Lower lobe of right lung (tissue), 2 donors: ENCODE measurements at places on chromosomes 1 and 21. TPM values are rescaled to one million over a fixed set of nuclear protein-coding genes. Genes with fewer than 3 reads are reported as not detected.

CR1L gene
- total RNA-seq, result 1.3 TPM

LIN28A gene
- not detected for total RNA-seq

OSCP1 gene
- total RNA-seq, result 17.1 TPM

INSRR gene
- total RNA-seq, result not detected

FOXD2 gene
- total RNA-seq, result 0.44 TPM

MOB3C gene
- 30.2 TPM for total RNA-seq

- no peaks in the 10 kb centered on the region for H3K4me1 ChIP-seq
- H3K4me3 ChIP-seq, result no peak overlapping the region
- no peak for DNase-seq
- H3K36me3 ChIP-seq, result no peaks in the 10 kb centered on the region
- no peaks in the 10 kb centered on the region for H3K27me3 ChIP-seq
Measured at GRCh38 chr1:86640161-86640670, 64.2 kb upstream of the SH3GLB1 start.

- H3K4me1 ChIP-seq, result no peaks in the 10 kb centered on the region
- no peak overlapping the region for H3K27ac ChIP-seq
- no peaks in the 10 kb centered on the region for H3K36me3 ChIP-seq
Measured at GRCh38 chr1:64114012-64114525, 89.4 kb upstream of the UBE2U start.

- no peak overlapping the region for H3K27ac ChIP-seq
- H3K36me3 ChIP-seq, result no peaks in the 10 kb centered on the region
- peaks cover 12% of the 10 kb centered on the region for H3K4me1 ChIP-seq
Measured at GRCh38 chr1:162690672-162691434, 58.6 kb downstream of the DDR2 start.

DNA sequence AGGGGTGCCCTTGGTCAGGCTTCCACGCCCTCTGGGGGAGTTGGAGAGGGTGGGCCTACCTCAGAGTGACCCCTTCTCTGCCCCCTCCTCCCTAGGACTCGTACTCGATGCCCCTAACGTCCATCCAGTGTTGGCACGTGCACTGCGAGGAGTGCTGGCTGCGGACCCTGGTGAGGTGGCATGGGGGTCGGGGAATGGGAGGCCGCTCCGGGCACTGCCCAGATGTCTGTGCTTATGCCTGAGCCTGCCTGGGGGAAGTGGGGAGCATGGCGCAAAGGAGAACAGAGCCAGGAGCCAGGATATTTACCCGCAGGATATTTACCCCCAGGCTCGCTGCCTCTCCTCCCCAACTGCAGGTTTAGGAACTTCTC, 24.5 kb downstream of the TMEM53 start:
- H3K27me3 ChIP-seq, result no peaks in the 10 kb centered on the region
- H3K36me3 ChIP-seq, result peaks cover 90% of the 10 kb centered on the region
- no peaks in the 10 kb centered on the region for H3K4me1 ChIP-seq
- no peak overlapping the region for H3K27ac ChIP-seq
- no peak overlapping the region for H3K4me3 ChIP-seq

GRCh38 chr1:49424782-49425181, 599.0 kb downstream of the AGBL4 start:
- no peak overlapping the region for H3K4me3 ChIP-seq
- H3K27ac ChIP-seq, result no peak overlapping the region

GRCh38 chr1:43699281-43699680, 8.1 kb upstream of the ST3GAL3 start:
- H3K27me3 ChIP-seq, result no peaks in the 10 kb centered on the region
- no peaks in the 10 kb centered on the region for H3K4me1 ChIP-seq
- H3K27ac ChIP-seq, result no peak overlapping the region
- no peak for DNase-seq

DNA sequence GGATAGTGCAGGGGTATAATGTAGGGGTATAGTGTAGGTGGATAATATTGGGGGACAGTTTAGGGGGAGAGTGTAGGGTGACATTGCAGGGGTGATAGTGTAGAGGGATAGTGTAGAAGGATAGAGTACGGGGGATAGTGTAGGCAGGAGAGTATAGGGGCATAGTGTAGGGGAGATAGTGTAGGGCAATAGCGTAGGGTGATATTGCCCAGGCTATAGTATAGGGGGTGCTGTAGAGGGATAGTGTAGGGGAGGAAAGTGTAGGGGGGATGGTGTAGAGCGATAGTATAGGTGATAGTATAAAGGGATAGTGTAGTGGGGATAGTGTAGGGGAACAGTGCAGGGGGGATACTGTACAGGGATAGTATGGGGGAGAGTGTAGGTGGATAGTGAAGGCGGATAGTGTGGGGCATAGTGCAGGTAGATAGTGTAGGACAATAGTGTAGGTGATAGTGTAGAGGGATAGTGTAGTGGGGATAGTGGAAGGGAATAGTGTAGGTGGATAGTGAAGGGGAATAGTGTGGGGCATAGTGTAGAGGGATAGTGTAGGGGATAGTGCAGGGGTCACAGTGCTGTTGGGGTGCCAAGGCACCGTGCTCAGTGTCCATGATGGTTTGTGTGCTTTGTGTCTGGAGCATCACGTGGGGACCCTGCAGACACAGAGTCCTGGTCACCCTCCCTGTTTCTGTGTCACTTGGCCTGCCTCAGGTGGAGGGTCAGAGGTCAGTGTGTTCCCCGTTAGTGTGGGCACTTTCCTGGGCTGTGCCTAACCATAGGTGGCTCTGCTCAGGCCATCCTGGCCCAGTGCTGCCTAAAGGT, 10.5 kb upstream of the ARF1 start:
- H3K27ac ChIP-seq, result no peak overlapping the region
- no peak overlapping the region for H3K4me3 ChIP-seq
- H3K27me3 ChIP-seq, result peaks cover 5% of the 10 kb centered on the region
- peak; percentile 41 for DNase-seq

GRCh38 chr1:3158347-3158746, 89.3 kb downstream of the PRDM16 start:
- no peak overlapping the region for H3K27ac ChIP-seq
- no peak overlapping the region for H3K4me3 ChIP-seq
- no peaks in the 10 kb centered on the region for H3K4me1 ChIP-seq
- H3K36me3 ChIP-seq, result no peaks in the 10 kb centered on the region
- DNase-seq, result no peak

GRCh38 chr1:93763704-93764365, 82.2 kb upstream of the BCAR3 start:
- H3K27ac ChIP-seq, result no peak overlapping the region
- no peak overlapping the region for H3K4me3 ChIP-seq
- no peaks in the 10 kb centered on the region for H3K36me3 ChIP-seq
- no peaks in the 10 kb centered on the region for H3K27me3 ChIP-seq
- peaks cover 15% of the 10 kb centered on the region for H3K4me1 ChIP-seq
- no peak for DNase-seq

DNA sequence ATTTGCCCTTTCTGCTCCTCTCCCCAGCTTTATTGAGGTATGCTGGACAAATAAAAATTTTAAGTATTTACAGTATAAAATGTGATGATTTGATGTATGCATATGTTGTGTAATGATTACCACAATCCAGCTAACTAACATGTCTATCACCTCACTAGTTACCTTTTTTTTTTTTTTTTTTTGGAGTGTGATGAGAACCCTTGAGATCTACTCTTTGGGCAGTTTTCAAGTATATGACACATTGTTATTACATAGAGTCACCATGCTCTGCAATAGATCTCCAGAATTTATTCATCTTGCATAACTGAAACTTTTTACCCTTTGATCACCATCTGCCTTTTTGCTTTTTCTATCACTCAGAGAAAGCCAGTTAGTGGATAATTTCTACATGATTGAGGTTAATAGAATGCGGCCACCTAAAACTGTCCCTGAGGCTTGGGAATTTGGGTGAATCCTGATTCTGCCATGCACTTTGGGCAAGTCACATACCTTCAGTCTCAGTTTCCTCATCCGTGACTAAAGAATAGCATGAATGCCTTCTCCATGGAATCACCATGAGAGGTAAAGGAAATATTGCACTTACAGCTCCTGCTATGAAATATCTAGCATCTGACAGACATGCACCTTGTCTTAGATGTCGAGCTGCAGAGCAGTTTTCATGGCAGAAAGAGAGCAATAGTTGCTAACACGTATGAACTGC, 295.2 kb downstream of the DISC1 start:
- H3K27me3 ChIP-seq, result no peaks in the 10 kb centered on the region
- H3K4me3 ChIP-seq, result no peak overlapping the region
- H3K27ac ChIP-seq, result no peak overlapping the region
- H3K4me1 ChIP-seq, result peaks cover 7% of the 10 kb centered on the region
- H3K36me3 ChIP-seq, result no peaks in the 10 kb centered on the region

- H3K4me3 ChIP-seq, result no peak overlapping the region
- no peak overlapping the region for H3K27ac ChIP-seq
- no peak for DNase-seq
- no peaks in the 10 kb centered on the region for H3K27me3 ChIP-seq
- no peaks in the 10 kb centered on the region for H3K4me1 ChIP-seq
Measured at GRCh38 chr1:168585191-168585590, 8.8 kb downstream of the XCL1 start.

DNA sequence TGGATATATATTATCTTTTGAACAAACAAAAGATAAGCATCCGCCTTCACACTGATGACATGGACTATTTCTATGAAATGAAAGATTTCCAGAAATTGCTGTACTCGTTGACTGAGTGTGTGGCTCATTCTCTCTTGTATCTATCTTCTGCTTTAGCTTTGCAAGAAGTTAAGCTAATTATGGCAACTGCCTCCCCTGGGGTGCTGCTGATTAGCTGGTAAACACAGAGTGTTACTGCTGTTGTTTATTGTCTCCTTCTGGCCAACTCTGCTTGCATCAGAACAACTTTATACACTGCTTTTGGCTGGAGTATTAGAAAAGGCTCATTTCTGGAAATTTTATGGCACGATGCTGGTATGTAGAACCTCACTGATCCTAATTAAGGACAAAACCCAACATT, 95.6 kb upstream of the SNX7 start:
- H3K36me3 ChIP-seq, result no peaks in the 10 kb centered on the region
- no peak overlapping the region for H3K27ac ChIP-seq
- no peak overlapping the region for H3K4me3 ChIP-seq
- no peaks in the 10 kb centered on the region for H3K27me3 ChIP-seq
- no peaks in the 10 kb centered on the region for H3K4me1 ChIP-seq
- no peak for DNase-seq

DNA sequence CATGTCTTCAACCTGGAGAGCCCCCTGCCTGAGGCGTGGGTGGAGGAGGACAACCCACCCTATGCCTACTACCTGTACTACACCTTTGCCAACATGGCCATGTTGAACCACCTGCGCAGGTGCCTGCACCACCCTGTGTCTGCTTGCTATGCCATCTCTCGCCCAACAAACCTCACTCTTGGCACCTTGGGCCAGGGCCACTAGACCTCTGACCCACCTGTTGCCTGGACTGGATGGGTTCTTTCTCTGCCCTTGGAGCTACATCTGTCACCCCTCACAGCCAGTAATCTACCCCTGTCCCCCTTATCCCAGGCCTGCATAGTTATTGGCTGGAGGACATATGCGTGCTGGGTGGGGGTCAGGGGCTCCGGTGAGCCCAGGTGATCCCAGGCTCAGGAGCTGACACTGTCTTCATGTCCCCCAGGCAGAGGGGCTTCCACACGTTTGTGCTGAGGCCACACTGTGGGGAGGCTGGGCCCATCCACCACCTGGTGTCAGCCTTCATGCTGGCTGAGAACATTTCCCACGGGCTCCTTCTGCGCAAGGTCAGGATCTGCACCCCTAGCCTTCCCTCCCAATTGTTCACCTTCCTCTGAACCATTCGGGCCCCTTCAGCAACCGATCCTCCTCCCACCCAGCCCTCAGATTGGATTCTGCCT, 9.9 kb downstream of the AMPD2 start:
- peaks cover 51% of the 10 kb centered on the region for H3K36me3 ChIP-seq
- peaks cover 7% of the 10 kb centered on the region for H3K4me1 ChIP-seq
- DNase-seq, result no peak

DNA sequence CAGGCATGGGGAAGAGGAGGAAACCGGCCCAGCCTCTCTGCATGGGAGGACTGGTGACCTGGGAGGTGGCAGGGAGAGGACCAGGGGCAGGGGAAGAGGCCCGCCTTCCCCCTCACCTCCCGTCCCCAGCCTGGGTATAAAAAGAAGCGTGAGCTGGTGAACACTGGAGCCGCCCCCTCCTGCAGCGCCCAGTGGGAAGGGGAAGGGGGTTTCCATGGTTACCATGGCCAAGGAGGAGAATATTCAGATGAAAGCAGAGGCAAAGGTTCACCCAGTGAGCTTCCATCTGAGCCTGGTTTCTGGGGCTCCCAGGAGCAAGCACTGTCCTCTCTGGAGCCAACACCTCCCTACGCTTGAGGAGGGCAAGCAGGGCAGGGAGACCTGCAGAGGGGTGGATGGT, 54.9 kb downstream of the ACOT7 start:
- DNase-seq, result no peak
- no peak overlapping the region for H3K27ac ChIP-seq
- H3K27me3 ChIP-seq, result no peaks in the 10 kb centered on the region
- no peaks in the 10 kb centered on the region for H3K4me1 ChIP-seq
- no peak overlapping the region for H3K4me3 ChIP-seq

DNA sequence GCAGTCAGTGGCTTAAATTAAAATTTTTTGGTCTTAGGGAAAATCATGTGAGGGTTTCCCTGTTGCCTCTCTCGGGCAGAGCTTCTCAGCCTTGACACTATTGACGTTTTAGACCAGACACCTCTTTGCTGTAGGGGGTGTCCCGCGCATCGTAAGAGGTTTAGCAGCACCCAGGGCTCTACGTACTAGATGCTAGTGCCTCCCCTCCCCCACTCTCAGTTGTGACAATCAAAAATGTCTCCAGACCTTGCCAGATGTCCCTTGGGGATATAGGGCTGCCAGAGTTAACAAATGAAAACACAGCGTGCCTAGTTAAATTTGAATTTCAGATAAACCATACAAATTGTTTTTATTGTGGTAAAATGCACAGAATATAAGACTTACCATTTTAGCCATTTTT, 293.3 kb downstream of the DISC1 start:
- H3K36me3 ChIP-seq, result no peaks in the 10 kb centered on the region
- no peak for DNase-seq
- H3K4me1 ChIP-seq, result peaks cover 7% of the 10 kb centered on the region
- H3K4me3 ChIP-seq, result no peak overlapping the region
